Stimulated activated CD8-positive, alpha-beta memory T cell treated with anti-CD3 and anti-CD28 coated beads, Interleukin-4, amount 100 ng/mL, for 4 hours (primary cell): ENCODE measurements at places on chromosomes 4 and X.

DNA sequence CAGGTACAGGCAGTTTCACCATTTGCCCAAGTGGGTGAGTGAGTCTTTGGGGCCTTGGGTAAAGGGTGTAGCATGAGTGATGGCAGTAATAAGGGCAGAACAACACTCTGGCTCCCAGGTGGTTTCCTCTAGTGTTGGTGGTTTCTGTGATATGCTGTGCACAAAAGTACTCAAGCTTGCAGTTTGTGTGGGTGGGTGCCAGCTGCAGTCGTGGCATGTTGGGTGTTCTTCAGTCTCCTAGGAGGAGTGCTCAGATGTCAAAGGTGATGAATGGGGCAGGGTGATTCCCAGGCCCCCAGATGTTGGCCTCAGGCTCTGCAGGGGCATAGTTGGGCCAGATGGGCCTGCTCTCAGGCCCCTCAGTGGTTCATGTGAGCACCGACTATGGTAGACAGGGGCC is 166.1 kb upstream of the KLF8 start:
- DNase-seq = no peak

DNA sequence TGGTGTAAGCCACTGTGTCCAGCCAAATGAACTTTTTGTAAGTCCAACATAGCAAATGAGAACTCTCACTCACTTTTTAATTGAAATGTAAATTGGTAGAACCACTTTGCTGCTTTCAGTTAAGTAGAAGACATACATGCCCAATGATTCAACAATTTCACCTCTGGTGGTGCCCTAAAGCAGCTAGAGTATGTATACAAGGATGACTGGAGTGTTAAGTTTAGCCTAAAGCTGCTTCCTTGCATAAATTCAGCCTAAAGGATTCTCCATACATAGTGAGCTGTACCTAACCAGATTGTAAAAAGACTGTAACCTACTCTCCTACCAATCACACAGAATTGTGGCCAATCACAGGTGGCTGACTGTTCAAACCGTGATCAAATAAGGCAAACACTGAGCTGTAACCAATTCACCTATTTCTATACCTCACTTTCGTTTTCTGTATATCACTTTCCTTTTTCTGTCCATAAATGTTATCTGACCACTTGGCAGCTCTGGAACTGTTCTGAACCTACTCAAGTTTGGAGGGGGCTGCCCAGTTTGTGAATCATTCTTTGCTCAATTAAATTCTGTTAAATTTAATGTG is 39.9 kb downstream of the PDS5A start:
- no peak for DNase-seq

DNA sequence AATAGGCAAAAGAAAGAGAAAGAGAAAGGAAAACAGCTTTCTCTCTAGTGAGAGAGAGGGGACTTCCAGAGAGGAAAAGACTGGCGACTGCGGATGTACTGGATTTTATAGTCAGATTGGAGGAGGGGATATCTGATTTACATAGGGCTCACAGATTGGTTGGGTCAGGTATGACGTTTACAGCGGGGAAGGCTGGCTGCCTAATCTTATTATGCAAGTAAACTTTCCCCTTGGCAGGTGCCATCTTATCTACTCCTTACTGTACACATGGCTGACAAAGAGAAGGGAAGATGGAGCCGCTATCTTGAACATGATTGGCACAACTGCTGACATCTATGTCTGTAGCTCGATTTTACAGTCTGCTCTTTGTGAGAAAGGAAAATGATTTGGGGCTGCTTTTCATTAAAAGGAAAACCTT is 25.4 kb downstream of the RBPJ start:
- no peak for DNase-seq

DNA sequence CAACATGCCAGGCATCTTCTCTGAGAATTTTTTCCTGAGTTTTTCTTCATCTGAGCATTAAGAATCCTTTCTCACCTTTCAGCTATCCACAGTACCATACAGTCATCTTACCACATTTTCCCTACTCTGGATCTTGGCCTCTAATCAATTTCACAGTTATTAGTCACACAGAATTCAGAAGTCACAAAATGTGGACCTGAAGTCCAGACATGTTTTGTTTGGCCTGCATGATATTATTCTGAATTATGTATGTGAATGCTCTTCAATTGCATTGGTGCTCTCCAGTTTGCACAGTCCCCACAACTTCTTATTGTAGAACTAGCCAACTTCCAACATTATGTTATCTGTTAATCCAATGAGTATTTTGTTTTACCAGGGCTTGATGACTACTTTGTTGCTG is 102.3 kb upstream of the GRIA3 start:
- no peak for DNase-seq

DNA sequence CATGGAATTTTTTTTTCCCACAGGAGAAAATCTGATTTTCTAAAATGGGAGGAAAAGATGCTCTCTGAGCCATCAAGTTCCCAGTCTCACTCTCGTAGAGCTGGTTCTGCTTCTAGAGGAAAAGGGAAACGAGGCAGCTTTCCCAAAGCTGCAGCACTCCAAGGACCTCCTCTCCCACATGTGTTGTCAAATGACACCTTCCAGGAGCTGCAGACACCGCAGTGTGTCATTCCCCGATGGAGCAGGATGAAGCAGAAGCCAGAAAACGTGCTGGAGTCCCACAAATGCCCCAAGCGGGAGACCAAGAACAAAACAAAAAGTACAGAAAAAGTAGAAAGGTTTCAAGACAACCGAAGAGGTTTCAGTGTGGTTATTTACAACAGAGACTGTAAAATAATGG is 348.1 kb downstream of the ARHGAP10 start:
- no peak for DNase-seq

DNA sequence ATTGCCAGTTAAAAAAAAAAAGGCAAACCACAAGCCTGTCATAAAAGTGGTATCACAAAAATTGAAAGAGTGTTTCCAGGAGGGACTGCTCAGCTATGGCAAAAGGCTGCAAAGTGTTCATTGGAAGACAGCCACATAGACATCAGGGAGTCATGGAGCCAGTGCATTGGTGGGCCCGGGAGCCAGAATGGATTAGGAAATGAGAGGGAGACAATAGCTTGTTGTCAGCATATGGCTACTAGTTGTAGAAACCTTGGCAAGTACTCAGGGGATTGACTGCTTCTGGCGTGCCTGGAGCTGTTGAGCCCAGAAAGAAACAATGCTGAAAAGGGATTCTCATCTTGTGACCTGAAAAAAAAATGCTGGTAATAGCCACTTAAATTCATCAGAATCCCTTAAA is 5.0 kb downstream of the GAR1 start:
- no peak for DNase-seq

- DNase-seq = no peak
Observed at GRCh38 chrX:148804579-148805355, 304.4 kb downstream of the AFF2 start.

DNA sequence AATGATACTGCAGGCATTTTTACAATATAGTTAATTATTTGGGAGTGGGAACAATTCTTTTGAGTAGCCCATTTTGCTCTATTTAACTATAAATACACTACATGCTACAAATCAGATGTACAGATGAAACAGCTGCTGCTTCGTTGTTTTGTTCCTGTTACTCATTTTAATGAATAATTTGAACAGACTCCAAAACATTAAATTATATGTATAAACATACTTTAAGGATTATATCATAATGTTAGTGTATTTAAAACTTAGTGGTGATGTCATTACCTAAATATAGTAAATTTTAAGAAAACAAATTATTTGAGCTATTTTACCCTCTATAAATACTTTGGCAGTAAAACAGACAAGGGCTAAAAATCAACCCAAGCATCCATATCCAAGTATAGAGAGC is 60.7 kb downstream of the GAB1 start:
- DNase-seq = no peak

DNA sequence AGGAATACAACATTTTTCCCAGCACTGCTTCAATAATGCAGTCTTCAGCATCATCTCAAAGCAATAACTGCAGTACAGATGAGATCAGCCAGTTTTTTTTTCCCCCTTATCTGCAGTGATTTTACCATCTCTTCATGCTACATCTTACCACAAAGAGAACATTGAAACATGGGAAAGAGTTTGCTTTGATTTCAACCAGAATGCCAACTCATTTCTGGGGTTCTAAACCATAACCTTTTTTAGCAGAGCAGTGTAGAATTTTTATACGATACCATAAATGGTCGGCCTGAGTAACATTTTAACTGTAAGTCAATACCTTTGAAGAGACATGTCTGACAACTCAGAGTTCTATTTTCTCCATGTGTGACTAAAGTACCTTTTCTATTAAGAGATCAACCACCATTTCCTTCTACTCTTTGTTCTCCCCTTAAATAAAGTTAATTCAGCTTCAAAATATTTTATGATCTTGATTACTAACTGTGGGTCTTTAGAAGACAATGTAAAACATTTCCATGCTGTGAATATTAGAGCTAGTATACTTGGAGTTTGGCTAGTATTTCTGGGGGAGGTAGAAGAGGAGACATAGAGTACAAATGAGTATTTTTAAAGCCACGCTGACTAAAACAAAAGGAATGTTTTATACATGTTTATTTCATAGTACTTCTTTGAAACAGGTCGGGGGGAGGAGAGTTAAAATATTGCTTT is 69.1 kb downstream of the TET2 start:
- DNase-seq = no peak

GRCh38 chr4:169110633-169111032 is 100.6 kb upstream of the CBR4 start:
- no peak for DNase-seq

- no peak for DNase-seq
Observed at GRCh38 chr4:26052663-26053541, 138.9 kb downstream of the SMIM20 start.

- no peak for DNase-seq
Observed at GRCh38 chrX:65697211-65697641, 29.8 kb downstream of the MSN start.

- no peak for DNase-seq
Observed at GRCh38 chrX:22970861-22971260, 28.9 kb upstream of the DDX53 start.

DNA sequence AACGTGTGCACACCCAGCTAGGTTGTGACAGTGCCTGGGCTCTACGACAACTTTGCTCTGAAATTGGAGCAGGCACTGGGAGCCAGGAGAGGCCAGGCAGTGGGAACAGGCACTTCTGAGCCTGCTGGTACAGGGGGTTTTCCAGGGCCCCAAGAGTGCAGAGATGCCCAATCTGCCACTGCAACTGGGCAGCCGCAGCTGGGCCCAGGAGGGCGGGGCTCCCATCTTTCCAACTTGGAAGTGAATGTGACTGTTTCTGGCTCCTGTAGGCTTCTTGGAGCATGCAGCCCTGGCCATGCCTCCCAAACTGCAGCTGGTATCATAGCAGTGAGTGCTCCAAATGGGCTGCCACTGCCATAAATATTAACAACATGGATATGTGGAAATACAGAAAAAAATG is 465.1 kb upstream of the PABPC4L start:
- DNase-seq = no peak

DNA sequence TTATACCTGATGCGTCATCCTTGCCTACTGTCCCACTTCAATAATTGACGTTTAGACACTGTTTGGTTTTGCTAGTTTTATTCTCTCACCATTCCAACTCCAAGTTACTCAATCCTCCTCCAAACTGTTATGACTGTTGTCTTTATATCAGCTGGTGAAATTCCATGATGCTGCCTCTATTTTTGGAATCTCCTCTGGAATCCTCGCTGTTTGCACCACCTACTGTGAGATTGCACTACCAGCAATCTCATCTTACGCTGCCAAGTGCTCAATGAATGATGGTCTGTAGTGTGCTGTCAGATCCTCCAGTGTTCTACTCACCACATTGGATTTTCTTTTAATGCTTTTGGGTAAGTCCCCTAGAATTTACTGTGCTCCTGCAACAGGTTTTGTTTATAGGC is 13.2 kb upstream of the PCDH18 start:
- DNase-seq = no peak

- no peak for DNase-seq
Observed at GRCh38 chr4:38605181-38605752, 58.7 kb upstream of the KLF3 start.

GRCh38 chr4:99594818-99595217 is 20.2 kb downstream of the MTTP start:
- no peak for DNase-seq

DNA sequence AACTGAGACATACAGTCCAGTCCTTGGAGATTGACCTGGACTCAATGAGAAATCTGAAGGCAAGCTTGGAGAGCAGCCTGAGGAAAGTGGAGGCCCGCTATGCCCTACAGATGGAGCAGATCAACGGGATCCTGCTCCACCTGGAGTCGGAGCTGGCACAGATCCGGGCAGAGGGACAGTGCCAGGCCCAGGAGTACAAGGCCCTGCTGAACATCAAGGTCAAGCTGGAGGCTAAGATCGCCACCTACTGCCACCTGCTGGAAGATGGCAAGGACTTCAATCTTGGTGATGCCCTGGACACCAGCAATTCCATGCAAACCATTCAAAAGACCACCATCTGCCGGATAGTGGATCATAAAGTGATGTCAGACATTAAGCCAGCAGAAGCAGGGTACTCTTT is 20.4 kb upstream of the FRMPD3 start:
- DNase-seq = no peak

- DNase-seq = no peak
Observed at GRCh38 chr4:28006021-28006420, 1145.4 kb downstream of the STIM2 start.

- no peak for DNase-seq
Observed at GRCh38 chr4:173522951-173523395, 7.1 kb downstream of the HAND2 start.

- DNase-seq = no peak
Observed at GRCh38 chr4:150306719-150307118, 228.5 kb downstream of the DCLK2 start.

DNA sequence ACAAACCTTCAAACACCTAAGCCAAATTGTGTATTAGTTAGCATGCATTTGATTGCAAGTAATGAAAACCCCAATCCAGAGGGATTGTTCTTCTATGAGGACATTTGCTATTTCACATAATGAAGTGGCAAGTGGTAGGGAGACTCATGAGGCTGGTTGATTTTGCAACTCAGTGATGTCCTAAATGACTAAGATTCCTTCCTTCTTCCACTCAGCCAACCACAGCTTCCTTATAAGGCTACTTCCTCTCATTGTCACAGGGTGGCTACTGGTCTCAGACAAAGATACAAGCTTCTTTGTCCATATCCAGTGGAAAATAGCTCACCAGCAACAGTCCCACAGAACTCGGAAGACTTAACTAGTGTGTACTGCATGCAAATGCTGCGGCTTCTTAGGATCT is 5.3 kb upstream of the OTC start:
- no peak for DNase-seq
